ENCODE measurements at places on chromosomes 1 and 21.
A peak's percentile ranks its signal among the peaks of the same experiment; 100 is the strongest.

DNA sequence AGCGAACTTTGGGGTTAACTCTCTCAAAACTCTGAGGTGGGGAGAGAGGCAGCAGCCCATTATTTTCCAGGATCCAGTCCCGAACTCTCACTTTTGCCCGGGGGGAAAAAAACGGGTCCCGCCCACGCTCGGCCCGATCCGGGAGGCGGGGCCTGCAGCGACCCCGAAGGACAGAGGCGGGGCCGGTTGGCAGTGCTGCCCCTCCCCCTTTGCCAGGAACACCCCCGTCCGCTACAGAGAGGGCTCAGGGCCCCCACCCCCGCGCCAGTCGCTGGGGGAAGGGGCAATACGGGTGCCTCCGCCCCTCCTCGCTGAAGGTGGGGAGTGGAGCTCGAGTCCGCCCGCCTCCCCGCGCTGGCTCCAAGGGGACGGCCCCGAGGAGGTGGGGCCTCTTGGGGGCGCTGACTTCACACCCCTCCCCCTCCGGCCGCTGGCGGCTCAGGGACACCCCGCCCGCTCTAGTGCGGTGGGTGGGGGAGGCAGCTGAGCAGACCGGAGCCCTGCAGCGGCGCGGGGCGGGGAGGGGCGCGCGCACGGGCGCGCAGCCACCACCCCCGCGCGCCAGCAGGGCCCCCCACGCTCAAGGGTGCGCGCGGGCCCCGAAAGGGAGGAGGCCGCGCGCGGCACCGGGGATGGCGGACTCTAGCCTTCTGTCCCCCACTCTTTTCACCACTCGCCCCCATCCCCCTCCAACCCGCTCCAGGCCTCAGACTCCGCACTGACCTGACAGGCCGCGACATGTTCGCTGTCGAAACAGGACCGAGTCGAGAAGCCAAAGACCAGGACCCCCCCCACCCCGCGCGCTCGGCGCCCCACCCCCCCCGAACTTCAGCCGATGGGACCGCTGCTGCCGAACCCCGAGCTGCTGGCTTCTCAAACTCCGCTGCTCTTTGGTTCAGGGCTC is 496 bp downstream of the NUCKS1 start:
- DNase-seq, result peak; percentile 98

- DNase-seq, result no peak
Measured at GRCh38 chr1:119268879-119269278, 99.7 kb upstream of the HAO2 start.

DNA sequence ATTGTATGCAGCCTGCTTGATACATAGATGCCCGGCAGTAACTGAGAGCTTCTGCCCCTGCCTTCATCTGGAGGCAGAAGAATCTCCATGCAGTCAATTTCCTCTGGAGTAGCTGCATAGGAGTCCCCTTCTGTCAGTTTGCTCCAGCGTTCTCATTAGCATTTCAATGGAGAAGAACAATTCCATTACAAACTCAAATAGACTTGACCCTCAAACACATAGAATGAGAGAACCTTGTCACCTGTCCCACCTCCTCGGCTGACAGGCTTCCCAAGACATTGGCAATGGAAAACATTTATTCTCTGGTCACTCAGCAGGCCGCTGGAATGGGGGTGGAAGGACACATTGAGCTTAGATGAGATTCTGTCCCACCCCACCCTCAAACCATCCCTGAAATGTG is 45.6 kb upstream of the TMEM51 start:
- DNase-seq, result no peak

- DNase-seq, result no peak
Measured at GRCh38 chr1:5999711-6000443, 7.7 kb upstream of the NPHP4 start.

All from activated CD4-positive, alpha-beta memory T cell treated with anti-CD3 and anti-CD28 coated beads for 36 hours (primary cell).